Endodermal cell (in vitro differentiated cells): ENCODE measurements at places on chromosomes 5 and 9. TPM values are rescaled to one million over a fixed set of nuclear protein-coding genes. Genes with fewer than 3 reads are reported as not detected.

DNA sequence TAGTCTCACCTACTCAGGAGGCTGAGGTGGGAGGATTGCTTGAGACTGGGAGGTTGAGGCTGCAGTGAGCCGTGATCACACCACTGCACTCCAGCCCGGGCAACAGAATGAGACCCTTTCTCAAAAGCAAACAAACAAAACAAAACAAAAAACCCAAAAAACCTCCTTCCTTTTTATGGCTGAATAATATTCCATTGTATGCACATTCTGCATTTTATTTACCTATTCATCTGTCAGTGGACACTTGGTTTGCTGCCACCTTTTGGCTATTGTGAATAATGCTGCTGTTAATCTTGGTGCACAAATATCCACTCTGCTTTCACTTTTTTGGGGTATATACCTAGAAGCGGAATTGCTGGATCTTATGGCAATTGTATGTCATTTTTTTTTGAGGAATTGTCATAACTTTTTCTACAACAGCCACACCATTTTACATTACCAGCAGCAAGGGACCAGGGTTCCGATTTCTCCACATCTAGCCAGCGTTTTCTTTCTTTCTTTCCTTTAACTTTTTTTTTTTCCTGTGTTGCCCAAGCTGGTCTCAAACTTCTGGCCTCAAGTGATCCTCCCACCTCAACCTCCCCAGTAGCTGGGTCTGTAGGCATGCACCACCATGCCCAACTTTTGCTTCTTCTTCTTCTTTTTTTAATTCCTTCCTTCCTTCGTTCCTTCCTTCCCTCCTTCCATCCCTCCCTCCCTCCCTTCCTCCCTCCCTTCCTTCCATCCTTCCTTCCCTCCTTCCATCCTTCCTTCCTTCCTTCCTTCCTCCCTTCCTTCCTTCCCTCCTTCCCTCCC, 30.6 kb downstream of the NKX2-5 start:
- H3K36me3 ChIP-seq, result no peaks in the 10 kb centered on the region
- H3K4me3 ChIP-seq, result no peak overlapping the region
- H3K4me1 ChIP-seq, result no peaks in the 10 kb centered on the region
- no peak for DNase-seq
- H3K27ac ChIP-seq, result no peak overlapping the region

DNA sequence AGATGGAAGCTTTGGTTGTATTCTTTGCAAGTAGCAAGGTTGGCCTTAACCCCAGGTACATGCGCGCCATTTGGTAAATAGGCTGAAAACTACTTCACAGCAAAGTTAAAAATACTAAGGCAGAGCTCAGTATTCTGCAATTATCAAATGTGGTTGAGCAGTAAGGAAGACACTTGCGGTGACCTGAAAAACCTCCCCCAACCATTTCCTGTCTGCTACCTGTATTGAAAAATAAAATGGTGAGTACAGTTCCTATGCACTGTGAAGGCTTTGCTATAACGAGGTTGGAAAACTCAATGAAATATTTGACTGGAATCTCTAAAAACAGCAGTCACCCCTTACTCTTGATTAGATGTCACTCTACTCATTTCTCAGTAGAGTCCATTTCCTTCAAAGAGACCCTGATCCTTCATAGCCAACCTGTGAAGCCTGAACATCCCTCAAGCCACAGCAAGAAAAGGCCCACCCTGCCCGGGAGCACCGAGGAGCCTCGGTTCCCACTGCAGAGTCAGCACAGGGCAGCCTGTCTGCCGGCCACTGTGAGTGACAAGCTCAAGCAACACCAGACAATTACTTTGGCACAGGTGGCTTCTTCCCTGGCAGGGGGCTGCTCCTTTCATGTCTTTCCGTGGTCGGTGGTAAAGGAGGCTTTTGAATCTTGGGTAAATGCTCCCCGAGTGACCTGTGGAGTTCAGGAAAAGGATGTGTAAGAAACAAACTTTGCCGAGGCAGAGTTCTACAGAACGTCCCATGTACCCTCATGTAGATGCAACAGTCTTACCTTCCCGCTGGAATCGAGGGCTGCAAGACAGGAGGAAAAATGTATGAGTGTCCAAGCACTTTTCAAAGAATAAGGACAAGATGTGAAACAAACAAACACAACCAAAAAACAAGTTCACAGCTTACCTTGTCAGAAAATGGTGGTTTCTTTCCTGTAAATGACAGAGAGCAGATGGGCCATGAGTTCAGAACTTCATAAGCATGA, 29.6 kb downstream of the C5orf58 start:
- no peak overlapping the region for H3K27ac ChIP-seq
- H3K27me3 ChIP-seq, result peaks cover 8% of the 10 kb centered on the region
- no peak overlapping the region for H3K4me3 ChIP-seq
- H3K4me1 ChIP-seq, result no peaks in the 10 kb centered on the region
- no peak for DNase-seq

GRCh38 chr9:19387317-19387716, 7.3 kb upstream of the RPS6 start:
- H3K27ac ChIP-seq, result no peak overlapping the region
- DNase-seq, result no peak
- no peaks in the 10 kb centered on the region for H3K27me3 ChIP-seq
- H3K36me3 ChIP-seq, result no peaks in the 10 kb centered on the region
- H3K4me1 ChIP-seq, result no peaks in the 10 kb centered on the region

GRCh38 chr5:154178661-154179060, 11.9 kb upstream of the GALNT10 start:
- no peak for DNase-seq
- H3K36me3 ChIP-seq, result no peaks in the 10 kb centered on the region
- no peak overlapping the region for H3K4me3 ChIP-seq
- H3K27me3 ChIP-seq, result no peaks in the 10 kb centered on the region
- H3K27ac ChIP-seq, result no peak overlapping the region

- H3K27me3 ChIP-seq, result no peaks in the 10 kb centered on the region
- no peaks in the 10 kb centered on the region for H3K4me1 ChIP-seq
- no peak overlapping the region for H3K4me3 ChIP-seq
- DNase-seq, result no peak
These were observed 62.0 kb downstream of the TMC1 start for GRCh38 chr9:72583370-72583769.

GRCh38 chr9:80492221-80492620, 920.5 kb downstream of the TLE4 start:
- DNase-seq, result no peak
- H3K4me1 ChIP-seq, result no peaks in the 10 kb centered on the region
- H3K4me3 ChIP-seq, result no peak overlapping the region
- no peaks in the 10 kb centered on the region for H3K27me3 ChIP-seq

- H3K4me3 ChIP-seq, result no peak overlapping the region
- no peaks in the 10 kb centered on the region for H3K36me3 ChIP-seq
- no peak for DNase-seq
- H3K27ac ChIP-seq, result no peak overlapping the region
- peaks cover 7% of the 10 kb centered on the region for H3K27me3 ChIP-seq
These were observed 210.3 kb downstream of the ACTL7B start for GRCh38 chr9:108645520-108645919.

- no peaks in the 10 kb centered on the region for H3K36me3 ChIP-seq
- no peak for DNase-seq
- H3K27ac ChIP-seq, result no peak overlapping the region
- H3K4me3 ChIP-seq, result peak overlapping the region; percentile 31
- no peaks in the 10 kb centered on the region for H3K27me3 ChIP-seq
These were observed 479.5 kb upstream of the TNC start for GRCh38 chr9:115597330-115597895.

DNA sequence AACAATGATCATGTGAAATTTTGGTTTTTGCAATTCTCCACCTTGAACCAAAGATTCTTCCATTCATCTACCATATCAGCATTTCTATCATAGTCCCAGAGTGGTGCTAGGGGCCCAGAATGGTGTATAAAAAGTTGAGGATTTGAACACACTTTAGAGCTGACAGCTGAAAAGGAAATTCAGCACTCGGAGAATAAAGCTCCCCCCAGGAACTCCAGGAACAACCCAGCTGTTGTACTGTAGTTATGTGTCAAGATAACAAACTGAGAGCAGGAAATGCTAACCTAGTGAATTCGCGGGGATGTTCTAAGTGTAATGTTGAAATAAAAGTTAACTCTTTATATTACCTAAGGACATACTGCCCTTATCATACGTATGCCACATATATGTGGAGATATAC, 216.7 kb downstream of the NFIB start:
- DNase-seq, result no peak
- no peaks in the 10 kb centered on the region for H3K4me1 ChIP-seq
- H3K4me3 ChIP-seq, result peak overlapping the region; percentile 59
- no peaks in the 10 kb centered on the region for H3K36me3 ChIP-seq

GRCh38 chr5:94153736-94154450, 412.5 kb upstream of the POU5F2 start:
- no peaks in the 10 kb centered on the region for H3K4me1 ChIP-seq
- H3K27me3 ChIP-seq, result no peaks in the 10 kb centered on the region
- no peak overlapping the region for H3K27ac ChIP-seq
- peaks cover 19% of the 10 kb centered on the region for H3K36me3 ChIP-seq
- DNase-seq, result no peak
- no peak overlapping the region for H3K4me3 ChIP-seq

RNF20 gene
- total RNA-seq, result 55.3 to 58.4 TPM (median 57.5 TPM) in 3 replicates

ZNF454 gene
- 0.34 to 0.86 TPM in 2 of 3 replicates, not detected in the other for total RNA-seq

PRDM9 gene
- total RNA-seq, result 0.18 TPM in 1 of 2 replicates, not detected in the other

CCDC183 gene
- 12.1 to 23.0 TPM (median 13.4 TPM) in 3 replicates for total RNA-seq

MLANA gene
- not detected in 2 replicates for total RNA-seq

SPINK1 gene
- not detected in 3 replicates for total RNA-seq

LCN15 gene
- total RNA-seq, result 1.2 to 1.3 TPM (median 1.2 TPM) in 3 replicates
